Esophagus mucosa (tissue), 1 donor: ENCODE measurements at places on chromosomes 13 and 19. TPM values are rescaled to one million over a fixed set of nuclear protein-coding genes. Genes with fewer than 3 reads are reported as not detected.

Gene KLF2
- 5.2 TPM for total RNA-seq

Gene CNFN
- 1,078 TPM for total RNA-seq

Gene CGB3
- not detected for total RNA-seq

Gene NLRP11
- not detected for total RNA-seq

Gene TM9SF2
- total RNA-seq = 57.5 TPM

Gene ZNF835
- 0.04 TPM for total RNA-seq

Gene KRTDAP
- total RNA-seq = 338 TPM

Gene B3GLCT
- 3.6 TPM for total RNA-seq

Gene TNNT1
- total RNA-seq = 9.4 TPM

Gene ZNF497
- 1.1 TPM for total RNA-seq

Gene GPC6
- total RNA-seq = 0.96 TPM

GRCh38 chr13:33639626-33640080 lies 178.3 kb upstream of the RFC3 start:
- no peak for ATAC-seq

GRCh38 chr19:13984186-13984585 lies 21.9 kb downstream of the RFX1 start:
- no peak for ATAC-seq

- no peak for ATAC-seq
Observed at GRCh38 chr19:43305642-43306041, 36.3 kb upstream of the PSG9 start.

DNA sequence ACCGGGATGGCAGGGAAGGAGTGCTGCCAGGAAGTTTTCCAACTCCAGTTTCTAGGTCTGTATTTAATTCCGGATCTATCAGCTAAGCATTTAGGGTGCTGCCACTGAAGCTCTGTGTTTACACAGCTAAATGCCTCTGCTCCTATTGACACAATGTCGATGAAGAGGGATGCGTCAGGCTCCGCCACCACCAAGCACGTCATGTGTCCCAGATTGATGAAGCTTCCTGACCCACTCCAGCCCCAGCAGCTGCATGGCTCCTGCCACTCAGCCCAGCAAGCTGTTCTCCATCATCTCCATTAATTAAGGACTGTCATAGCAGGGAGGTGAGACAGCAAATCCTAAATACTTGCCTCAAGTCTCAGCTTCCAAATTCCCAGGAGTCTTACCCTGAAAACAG lies 435.2 kb upstream of the ZNF507 start:
- ATAC-seq = no peak

- ATAC-seq = no peak
Observed at GRCh38 chr19:28497137-28497536, 715.8 kb downstream of the UQCRFS1 start.

- no peak for ATAC-seq
Observed at GRCh38 chr13:109330123-109330522, 456.3 kb downstream of the IRS2 start.

- ATAC-seq = no peak
Observed at GRCh38 chr19:44647144-44647543, 3.4 kb downstream of the PVR start.

GRCh38 chr19:3506384-3507340 lies 551 bp downstream of the FZR1 start:
- peak; percentile 5 for ATAC-seq

- ATAC-seq = peak; percentile 72
Observed at GRCh38 chr13:22014469-22014868, 343.6 kb downstream of the FGF9 start.

DNA sequence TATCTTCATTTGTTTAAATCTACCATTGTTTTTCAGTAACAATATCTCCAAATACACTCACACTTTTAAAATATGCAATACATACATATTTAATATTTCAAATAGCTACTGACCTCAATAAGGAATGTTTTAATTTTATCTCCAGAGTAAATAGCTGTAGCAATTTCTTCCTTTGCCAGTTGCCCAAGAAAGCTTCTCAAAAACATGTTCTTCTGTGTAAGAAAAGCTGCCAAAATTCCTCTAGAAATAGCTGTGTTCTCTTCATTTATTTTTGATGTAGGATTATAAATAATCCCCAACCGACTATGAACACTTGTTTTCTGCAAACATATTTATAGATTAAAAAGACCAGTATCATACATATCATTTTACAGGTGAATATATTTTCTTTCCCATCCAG lies 150.5 kb downstream of the UGGT2 start:
- no peak for ATAC-seq

DNA sequence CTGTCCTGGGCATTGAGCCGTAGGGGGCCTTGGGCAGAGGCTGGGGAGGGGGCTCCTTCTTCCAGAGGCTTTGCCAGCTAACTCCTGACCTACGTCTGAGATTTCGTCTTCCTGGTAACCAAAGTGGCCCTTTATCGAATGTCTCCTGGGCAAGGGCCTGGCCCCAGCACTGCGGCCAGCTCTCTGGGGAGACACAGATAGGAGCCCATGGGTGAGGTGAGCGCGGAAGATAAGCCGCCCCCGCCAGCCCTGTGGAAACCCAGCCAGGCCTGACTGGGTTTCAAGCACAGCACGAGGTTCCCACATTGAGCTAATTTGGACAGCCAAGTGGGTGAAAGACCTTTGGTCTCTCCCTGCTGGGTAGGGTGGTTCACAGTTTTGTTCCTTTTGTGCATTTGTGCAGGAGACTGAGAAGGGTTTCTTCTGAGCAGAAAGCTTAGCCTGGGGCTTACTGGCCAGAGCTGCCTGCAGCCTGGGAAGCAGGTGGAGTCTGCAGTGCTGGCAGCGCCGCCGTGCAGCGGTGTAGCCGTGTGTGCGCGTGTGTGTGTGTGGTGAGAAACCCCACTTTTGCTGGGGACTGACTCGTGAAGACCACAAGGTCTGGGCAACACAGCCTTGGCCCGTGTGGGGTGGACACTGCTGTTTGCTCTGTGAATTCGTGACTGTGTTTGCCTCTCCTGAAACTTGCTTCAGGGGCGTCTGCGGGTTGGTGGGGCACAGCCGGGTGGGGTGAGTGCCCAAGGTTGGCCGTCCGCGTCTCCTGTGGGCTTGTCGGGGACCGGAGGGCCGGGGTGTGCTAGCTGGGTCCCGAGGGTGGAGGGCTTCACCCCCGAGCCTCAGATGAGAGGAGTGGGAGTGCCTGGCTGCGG lies 2.5 kb downstream of the BSG start:
- ATAC-seq = no peak

- no peak for ATAC-seq
Observed at GRCh38 chr13:41707194-41707821, 250.0 kb downstream of the RGCC start.

GRCh38 chr19:50777830-50778303 lies 7.6 kb downstream of the GPR32 start:
- no peak for ATAC-seq

GRCh38 chr19:5632657-5633056 lies 9.8 kb downstream of the SAFB start:
- no peak for ATAC-seq

DNA sequence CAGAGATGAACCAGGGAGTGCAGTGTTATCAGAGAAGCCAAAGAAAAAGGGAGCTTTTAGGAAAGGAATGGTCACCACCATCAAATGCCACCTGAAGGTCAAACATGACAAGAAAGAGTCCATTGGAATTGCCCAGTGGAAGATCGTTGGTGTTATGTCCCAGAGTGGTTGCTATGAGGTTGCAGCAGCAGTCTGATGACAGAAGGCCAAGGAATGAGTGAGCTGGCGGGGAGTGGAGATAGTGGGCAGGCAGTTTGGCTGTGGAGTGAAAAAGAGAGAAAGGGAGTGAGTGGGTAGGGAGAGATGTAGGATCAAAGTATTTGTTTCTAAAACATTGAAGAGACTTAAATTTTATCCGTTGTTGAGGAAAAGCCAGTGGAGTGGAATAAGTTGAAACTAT lies 117.4 kb upstream of the WASF3 start:
- no peak for ATAC-seq

DNA sequence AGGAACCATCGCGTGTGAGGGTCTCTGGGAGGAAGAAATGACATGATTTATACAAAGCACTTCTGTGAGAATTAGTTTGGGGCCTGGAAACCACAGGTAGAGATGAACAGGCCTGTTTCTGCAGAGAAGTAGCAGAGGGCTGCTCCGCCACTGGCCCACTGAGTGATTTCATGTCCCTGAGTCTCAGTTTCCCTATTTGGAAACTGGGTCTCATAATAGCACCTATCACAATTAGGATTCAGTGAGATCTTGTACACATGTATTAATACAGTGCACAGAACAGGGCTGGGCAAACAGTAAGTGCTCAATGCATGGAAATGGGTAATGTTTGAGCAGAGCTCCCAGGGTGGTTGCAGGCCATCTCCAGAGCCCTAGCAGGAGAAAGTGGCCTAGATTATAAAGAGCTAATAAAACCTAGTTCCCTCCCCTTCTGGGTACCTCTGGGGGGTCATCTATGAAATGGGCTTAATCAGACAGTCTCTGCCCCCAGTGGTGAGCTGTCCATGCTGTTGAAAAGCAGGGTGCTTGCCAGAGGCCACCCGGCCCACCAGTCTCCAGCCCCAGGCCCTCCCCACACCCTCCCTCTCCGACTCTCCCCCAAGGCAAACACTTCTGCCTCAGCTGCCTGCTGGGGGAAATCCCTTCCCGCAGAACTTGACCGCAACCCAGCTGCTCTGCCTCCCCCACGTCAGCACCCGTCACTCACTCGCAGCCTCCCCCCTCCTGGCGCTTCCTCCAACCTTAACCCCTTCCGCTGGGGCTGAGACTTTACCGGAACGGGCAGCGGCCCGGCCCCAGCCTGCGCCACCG lies 4.5 kb downstream of the BCL3 start:
- ATAC-seq = peak; percentile 72

- ATAC-seq = no peak
Observed at GRCh38 chr19:54203151-54203611, 2.5 kb downstream of the RPS9 start.

- ATAC-seq = no peak
Observed at GRCh38 chr19:3803114-3803888, 17.1 kb upstream of the MATK start.

DNA sequence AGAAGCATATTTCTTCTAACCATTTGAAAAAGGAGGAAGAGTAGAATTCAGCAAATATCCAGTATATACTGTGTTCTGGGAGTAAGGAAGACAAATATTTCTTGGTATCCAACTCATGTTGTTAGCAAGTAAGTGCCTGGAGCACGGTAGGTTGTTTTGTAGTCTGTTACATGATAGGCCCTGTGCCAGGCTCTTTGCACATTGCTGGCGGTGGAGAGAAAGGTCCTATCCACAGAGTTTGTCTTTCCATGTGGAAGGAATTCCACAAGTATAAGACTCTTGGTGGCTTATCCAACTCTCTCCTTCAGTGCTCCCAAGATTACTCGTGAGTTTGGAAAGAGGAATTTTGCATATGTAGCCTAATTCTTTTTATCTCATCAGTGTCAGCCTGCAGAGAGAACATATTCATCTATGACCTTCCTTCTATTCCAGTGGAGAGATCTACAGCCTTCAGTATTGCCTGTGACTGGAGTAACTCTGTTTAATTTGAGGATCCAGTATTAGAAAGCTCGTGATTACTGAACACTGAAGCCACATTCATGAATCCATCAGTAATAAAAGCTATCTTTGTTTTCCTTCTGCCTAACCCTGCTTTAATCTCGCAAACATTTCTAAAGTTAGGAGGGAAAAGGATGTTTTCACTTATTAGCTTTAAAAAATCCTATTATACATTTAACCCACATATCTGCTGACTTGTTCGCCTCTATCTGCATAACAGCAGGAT lies 183.9 kb upstream of the CSNK1A1L start:
- no peak for ATAC-seq

GRCh38 chr19:34041925-34042521 lies 130.3 kb upstream of the LSM14A start:
- ATAC-seq = no peak

DNA sequence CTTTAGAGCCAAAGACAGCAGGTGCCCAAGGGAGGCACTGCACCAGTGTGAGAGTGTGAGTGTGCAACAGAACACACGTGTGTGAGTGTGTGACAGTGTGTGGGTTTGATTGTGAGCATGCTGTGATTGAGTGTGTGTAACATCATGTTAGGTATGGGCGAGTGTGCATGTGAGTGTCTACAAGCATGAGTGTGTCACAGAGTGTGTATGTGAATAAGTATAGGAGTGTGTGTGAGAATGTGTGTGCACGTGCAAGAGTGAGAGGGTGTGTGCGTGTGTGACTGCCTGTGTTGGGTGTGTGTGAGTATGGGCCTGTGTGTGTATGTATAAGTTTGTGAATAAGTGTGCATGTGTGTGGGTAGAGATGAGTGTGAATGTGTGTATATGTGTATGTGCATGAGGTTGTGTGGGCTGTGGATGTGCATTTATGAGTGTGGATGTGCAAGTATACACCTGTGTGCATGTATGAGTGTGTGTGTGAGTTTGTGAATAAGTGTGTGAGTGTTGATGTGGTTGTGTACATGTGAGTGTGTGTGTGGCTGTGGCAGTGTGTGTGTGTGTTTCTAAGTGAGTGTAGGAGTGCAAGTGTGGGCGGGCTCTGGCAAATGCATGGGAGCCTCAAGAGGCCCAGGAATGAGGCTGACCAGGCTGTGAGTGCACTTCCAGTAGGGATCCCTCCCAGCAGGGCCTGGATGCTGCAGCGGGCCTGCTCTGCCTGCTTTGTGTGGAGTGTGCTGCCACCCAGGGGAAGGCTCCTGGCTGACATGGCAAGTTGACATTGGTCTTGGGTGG lies 198.4 kb downstream of the COL4A1 start:
- ATAC-seq = peak; percentile 88

GRCh38 chr13:54647275-54647674 lies 1618.7 kb downstream of the OLFM4 start:
- no peak for ATAC-seq

DNA sequence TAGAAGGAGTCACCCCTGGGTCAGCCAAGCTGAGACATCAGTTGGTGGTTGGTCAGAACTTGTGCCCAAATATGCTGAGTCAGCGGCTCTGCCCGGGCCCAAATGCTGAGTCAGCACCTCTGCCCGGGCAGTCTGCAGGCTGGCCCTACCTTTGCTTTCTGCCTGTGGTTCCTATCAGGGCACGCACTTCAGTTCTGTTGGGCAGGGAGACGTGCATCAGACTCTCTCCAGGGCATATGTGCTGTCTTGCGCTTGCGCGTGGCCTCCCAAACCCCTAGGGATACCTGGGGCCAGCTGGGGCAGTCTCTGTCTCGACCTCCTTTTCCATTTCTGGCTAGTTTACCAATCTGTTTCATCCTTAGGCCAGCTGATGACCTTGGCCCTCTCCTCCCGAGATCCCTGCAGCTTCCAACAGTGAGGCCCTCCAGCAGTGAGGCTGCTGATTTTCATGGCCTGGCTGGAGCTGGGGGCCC lies 24.4 kb upstream of the LDLR start:
- peak; percentile 66 for ATAC-seq

GRCh38 chr13:26185720-26186117 lies 36.4 kb downstream of the RNF6 start:
- no peak for ATAC-seq

- ATAC-seq = no peak
Observed at GRCh38 chr19:39171479-39172465, 25.0 kb upstream of the NCCRP1 start.

DNA sequence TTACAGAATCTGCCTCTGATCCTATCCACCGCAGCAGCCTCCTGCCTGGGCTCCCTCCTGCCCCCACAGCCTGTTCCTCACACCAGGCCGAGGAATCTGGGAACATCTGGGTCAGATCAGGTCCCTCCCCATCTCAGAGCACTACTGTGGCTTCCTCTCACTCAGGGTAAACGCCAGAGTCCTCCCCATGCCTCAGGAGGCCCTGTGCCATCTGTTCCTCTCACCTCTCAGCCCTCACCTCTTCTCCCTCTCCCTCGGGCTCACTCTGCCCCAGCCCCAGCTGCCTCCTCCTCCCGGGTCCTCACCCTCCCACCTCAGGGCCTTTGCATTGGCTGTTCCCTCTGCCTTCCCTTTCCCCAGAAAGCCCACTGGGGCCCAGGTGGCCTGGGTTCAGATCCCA lies 18.2 kb downstream of the FCGBP start:
- no peak for ATAC-seq

GRCh38 chr13:70893832-70894231 lies 785.6 kb upstream of the KLHL1 start:
- ATAC-seq = no peak

- ATAC-seq = no peak
Observed at GRCh38 chr19:36572593-36573019, 486 bp downstream of the ZNF529 start.
